GM19239 (cell line): ENCODE measurements at places on chromosomes 4 and X.

- DNase-seq = no peak
Observed at GRCh38 chrX:13092455-13092941, 48.1 kb upstream of the FAM9C start.

DNA sequence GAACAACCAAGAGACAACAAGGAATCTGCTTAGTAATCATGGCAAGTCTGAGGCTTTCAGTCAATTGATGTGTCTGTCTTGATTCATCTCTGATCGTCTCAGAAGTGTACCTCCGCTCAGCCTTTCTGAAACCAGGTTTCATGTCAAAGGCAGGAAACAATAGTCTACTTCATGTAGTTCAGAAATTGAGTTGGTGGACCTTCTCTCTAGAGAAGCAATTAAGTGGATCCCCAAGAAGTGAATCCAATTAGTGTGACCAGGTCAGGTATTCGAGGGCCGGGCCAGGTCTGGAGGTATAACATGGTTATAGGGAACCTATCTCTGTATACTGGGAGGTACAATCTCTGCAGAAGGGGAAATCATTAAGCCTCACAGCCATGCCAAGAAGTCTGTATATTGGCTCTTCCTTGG, 32.0 kb downstream of the DAPP1 start:
- no peak for DNase-seq

DNA sequence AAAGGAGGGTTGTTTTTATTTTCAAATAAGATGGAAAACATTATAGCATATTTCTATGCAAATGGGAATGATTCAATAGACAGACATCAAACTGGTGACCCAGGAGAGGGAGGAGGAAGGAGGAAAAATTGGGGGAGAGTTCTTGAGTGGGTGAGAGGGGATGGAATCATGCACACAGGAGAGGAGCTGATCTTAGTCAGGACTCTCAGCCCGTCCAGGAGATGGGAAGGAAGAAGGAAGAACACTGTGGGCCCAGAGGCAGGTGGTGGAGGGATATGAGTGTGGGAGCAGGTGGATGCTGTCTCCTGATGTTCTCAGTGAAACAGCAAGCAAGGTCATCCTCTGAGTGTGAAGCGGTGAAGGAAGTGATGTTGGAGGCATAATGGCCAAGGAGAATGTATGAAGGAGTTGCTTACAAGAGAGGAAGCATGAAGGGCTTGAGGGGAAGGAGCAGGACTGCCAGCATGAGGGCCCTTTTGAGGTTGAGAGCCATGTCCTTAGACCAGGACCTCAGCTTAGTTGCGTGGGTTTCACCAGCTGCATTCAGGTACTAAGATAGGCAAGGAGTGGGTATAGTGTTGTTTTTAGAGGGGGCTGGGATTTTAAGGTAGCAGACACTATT, 161.7 kb upstream of the NAP1L5 start:
- no peak for DNase-seq

GRCh38 chr4:149690726-149691125, 124.9 kb downstream of the IQCM start:
- no peak for DNase-seq

DNA sequence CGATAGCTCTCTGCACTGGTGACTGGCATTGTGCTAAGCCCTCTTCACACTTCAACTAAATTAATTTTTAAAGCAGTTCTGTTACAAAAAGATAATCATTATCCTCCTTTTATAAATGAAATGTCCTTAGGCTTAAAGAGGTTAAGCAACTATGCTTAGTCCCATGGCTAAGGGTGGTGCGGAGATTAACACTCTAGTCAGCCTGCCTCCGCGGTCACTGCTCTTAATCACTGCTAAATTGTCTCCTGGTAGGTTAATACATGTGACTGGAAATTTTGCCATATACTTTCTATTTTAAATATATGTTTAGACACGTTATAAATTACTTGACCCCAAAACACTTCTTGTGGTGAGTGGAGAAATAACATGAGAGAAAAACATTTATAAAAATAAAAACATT, 473.7 kb downstream of the CENPC start:
- DNase-seq = no peak

DNA sequence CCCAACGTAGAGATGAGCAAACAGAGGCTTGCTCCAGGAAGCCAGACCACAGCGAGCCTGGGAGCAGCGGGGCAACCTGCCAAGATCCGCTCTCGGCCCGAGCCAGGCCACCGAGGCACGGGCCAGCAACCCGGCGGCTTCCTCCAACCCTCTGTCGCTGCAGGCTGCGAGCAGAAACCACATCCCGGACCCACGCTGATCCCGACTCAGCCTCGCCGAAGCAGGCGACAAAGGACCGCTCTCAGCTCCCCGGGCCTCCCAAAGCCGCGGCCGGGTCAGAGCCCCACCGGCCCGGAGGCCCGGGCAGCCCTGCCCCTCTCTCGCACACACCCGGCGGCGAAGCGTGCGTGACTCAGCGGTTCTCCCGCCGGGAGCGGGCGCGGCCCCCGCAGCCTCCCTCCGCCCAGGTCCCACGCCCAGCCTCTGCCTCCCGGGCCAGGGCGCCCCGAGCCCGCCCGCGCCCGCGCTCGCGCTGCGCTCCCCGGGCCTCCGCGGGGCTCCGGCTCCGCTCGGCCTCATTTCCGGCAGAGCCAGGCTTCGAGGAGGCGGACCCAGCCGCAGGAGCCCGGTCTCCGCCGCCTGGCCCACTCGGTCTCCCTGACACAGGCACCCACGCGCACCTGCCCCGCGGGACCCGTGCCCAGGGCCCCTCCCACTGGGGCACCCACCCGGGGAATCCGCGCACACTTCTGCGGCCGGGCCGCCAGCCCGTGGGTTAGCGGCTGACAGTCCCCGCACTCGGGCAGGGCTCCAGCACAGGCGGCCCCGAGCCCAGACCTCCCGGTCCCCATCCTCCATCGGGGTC, 1.7 kb downstream of the PPP2R2C start:
- no peak for DNase-seq

GRCh38 chr4:137510557-137511265, 21.6 kb downstream of the PCDH18 start:
- no peak for DNase-seq

- no peak for DNase-seq
Observed at GRCh38 chrX:16138108-16138427, 14.7 kb downstream of the GRPR start.

GRCh38 chrX:5307416-5307815, 921.3 kb downstream of the NLGN4X start:
- no peak for DNase-seq

- no peak for DNase-seq
Observed at GRCh38 chrX:137427816-137428215, 138.1 kb upstream of the ZIC3 start.

DNA sequence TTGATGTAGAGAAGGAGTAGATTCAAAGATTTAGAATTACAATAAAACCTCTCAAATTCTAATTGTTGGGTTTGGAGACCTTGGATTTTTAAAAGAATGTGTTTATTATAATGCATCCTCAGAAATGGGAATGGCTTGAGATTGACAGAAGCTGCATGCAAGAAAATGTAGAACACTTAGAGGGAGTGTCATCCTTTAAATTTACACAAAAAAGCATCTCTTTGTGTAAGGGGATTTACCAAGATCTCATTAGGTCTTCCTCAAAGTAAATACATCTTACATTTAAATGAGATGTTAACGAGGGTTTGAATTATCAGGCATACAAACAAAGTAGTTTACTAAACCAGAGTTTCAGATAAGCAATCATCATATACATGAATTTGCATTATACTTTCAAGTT, 615.0 kb downstream of the FAM133A start:
- DNase-seq = no peak

- no peak for DNase-seq
Observed at GRCh38 chr4:56212774-56213173, 174.5 kb downstream of the AASDH start.

GRCh38 chrX:70505451-70505841, 60.8 kb downstream of the DLG3 start:
- DNase-seq = no peak

- DNase-seq = no peak
Observed at GRCh38 chr4:168162604-168163003, 70.3 kb downstream of the ANXA10 start.

DNA sequence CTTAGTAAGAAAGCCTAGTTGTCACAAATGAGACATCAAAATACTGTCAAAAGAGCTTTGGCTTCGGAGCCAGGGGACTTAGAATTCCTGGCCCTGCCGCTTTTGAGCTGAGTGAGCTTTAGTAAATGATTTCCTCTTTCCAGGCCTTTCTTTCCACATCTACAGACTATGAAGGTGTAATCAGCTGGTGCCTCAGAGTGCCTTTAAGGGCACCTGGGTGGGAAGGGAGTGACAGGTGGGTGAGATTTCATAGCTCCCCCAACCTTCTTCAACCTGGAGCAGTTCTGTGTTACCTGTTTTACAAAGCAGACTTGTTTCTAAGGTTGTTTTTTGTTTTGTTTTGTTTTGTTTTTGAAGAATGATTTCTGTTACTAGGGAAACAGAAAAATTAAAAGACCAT, 154.7 kb upstream of the BOD1L1 start:
- DNase-seq = no peak

- peak; percentile 49 for DNase-seq
Observed at GRCh38 chrX:37846934-37847732, at the start of gene DYNLT3. DYNLT3 (minus strand) TSS chrX:37847571; CDS start chrX:37847510, 61 bp downstream.

DNA sequence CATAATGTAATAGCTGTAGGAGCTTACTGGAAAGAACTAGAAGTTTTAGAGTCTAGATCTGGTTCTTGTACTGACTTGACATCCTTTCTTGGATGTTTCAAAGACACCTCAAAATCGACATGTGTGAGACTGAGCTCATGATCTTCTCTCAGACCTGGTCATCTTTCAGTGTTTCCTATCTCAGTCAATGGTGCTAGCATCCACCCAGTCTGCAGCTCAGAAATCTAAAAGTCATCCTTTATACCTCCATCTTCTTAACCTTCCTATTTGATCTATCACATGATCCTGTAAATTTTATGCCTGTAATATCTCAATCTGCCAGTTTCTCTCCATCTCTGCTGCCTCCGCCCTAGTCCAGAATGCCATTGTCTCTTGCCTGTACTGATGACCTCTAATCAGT, 301.9 kb upstream of the PITX2 start:
- DNase-seq = no peak

DNA sequence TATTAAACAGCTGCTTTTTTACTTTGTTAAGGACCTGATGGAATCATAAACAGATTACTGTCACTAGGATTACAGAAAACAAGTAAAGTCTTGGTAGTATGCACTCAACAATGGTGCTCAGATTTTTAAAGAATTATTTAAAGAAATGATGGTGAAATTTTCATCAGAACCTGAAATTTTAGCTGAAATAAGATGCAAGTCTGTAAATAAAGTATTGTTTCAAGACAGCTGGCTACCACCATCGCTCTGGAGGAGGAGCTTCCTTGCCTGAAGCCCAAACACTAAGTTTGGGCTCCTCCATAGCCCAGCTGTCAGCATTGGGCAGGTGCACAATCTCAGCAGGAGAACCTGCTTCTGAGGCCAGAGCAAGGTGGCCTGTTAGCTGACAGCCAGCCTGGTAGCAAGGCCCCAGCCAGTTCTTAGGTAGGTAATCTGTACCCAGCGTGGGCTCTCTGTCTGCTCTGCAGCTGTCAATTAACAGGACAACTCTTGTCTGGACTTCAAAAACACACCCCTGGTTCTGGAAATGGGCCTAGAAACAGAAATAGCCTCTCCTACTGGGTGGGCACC, 4.6 kb downstream of the GAB1 start:
- no peak for DNase-seq

DNA sequence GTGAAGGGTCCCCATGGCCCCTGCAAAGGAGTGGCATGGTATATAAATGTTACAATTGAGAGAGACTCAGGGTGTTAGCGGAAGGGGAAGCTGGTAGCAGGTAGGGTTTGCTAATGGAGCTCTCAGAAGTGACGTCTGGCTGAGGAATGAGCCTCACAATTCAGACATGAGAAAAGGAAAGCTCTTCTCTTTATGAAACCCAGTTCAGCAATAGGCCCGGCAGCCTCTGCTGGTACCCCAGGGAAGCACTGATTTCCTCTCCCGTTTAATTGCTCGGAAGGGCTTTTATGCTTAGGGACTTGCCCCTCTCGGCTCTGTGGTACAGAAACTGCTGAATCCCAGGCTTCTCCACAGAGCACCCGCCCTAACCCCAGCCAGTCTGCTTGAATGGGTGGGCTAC, 19.4 kb upstream of the AFAP1 start:
- DNase-seq = no peak
